ENCODE measurements at places on chromosomes 5 and 9.

- no peak for DNase-seq
Observed at GRCh38 chr5:31581498-31582099, 49.5 kb downstream of the C5orf22 start.

DNA sequence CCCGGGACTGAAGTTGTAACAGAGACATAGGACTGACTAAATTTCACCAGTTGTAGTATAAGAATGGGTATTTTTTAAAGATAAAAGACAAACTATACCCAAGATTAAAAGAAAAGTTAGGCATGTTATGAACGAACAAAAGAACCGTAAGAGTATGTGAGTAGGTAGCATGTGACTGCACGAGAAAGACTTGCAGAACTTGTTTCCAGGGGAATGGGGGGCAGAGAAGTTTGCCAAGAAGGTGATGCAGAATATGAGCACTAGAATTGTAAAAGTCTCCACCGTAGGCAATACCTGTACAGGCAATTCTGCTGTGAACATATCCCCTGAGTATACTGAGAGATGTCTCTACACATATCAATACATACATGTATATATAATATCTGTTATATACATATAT lies 614.7 kb downstream of the PRELID2 start:
- DNase-seq = no peak

GRCh38 chr5:93583439-93583767 lies 381 bp downstream of the NR2F1 start:
- DNase-seq = no peak

DNA sequence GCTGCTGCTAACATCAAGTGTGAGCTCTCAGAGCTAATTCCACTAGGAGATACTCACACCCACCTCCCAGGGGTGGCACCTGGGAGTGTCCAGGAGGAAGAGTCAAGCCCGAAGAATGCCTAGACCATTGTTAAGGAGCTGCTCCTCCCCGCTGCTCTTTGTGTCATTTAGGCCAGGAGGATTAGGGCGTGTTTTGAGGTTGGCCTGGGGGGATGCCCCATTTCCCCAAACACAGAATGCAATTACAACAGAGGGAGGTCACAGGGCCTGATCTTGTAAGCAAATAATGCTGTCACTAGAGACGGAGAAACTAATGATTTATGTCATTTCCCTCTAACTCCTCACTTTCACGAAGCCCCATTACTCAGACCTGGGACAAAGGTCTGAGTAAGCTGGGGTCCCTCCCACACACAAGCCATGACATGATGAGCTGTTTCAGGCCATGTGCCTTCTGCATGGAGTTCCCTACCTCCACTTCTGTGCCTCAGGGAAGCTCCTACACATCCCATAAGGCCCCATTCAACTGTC lies 312.5 kb downstream of the ACTL7B start:
- no peak for DNase-seq

GRCh38 chr9:130368631-130369103 lies 76.1 kb upstream of the ASS1 start:
- DNase-seq = no peak
